Activated T-cell treated with anti-CD3 and anti-CD28 coated beads, Interleukin-2, amount 50 U/mL, for 24 hours (primary cell): ENCODE measurements at places on chromosomes 6 and 20.

DNA sequence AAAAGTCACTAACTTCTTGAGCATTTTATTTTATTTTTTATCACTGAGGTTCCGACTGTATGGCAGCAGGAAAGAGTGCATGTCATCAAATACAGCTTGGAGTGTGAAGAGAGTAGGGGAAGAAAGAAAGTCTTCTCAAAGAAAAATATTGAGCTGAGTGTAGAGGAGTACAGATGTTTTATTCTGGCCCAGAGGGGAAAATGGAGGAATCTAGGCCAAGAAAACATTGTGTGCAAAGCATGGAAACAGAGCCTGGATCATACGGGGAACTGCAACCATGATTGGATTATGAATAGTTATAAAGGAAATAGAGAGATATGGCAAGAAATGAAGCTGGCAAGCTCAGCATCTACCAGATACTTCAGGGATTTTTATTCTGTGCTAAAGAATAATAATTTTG is 104.2 kb upstream of the SCGN start:
- no peak for DNase-seq

- no peak for DNase-seq
Measured at GRCh38 chr20:20786428-20786827, 74.0 kb upstream of the RALGAPA2 start.

DNA sequence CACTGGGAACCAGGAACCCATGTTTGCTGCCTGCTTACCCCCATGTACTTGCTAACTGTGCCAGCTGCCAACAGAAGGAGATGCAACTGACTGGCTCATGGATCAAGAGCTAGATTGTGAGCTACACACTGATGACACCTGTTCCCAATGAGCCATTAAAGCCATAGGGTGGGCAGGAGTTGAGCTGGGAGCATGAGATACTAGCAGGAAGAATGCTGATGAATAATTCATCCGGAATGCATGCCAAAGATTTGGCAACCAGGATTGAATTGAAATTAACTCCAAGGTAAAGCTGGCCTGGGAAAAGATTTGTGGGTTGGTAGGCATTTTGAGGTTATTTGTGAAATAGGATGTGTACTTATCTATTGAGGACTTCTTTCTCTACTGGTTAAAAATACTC is 631.1 kb downstream of the KIF16B start:
- no peak for DNase-seq

DNA sequence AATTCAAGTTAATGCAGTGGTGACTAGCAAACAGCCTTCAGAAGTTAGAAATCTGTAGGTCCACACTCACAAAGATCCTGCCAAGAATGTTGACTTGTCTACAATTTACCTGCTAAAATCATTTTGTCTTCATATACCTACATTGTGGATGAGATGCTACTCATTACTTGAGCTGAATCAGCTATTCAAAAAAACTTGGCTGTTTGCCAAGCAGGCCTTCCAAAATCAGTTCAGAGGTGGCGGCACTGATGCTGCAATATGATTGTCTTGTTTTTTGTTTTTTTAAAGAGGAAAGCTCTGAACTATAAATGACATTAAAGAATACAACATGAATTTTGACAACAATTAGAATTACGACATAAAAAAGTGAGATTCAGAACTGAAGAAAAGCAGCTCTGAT is 354.7 kb upstream of the KHDRBS2 start:
- DNase-seq: no peak

GRCh38 chr6:144305567-144305966 is 20.4 kb downstream of the UTRN start:
- DNase-seq: no peak

DNA sequence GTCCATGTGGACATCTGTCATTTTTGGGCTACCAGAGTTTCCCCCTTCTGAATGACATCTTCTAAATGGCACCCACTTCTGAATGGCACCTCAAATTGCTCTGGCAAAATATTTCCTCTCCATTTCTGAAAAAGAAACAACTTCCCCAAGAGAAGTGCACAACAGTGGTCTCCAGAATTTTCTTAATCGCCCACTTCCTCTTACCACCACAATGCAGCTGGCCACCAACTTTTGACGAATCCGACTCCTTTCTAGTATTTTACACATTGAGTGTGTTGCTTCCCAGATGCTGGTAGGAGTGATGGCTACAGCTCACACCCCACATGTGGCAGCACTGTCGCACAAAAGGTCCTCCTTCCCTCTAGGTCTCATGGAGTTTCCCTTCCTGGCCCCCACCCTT is 216.1 kb downstream of the FOXA2 start:
- no peak for DNase-seq

DNA sequence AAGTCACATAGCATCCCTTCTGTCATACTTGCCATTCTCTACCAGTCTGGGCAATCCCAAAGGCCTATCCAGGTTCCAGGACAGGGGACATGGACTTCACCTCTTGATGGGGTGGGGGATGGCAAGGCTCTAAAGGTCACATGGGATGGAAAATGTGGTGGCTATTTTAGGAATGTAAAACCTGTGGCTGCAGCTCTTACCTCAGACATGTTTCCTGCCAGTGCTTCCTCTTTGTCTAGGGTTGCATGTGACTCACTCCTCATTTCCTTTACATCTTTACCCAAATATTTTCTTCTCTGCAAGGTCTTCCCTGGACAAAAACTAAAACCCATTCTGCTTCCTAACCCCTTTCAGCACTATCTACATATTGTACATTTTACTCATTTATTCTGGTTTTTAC is 135.7 kb downstream of the BTBD3 start:
- no peak for DNase-seq

- no peak for DNase-seq
Measured at GRCh38 chr20:38829296-38829875, 23.9 kb downstream of the PPP1R16B start.

GRCh38 chr6:126831461-126831860 is 287.0 kb upstream of the RSPO3 start:
- DNase-seq: no peak

GRCh38 chr20:49646126-49646525 is 67.6 kb downstream of the B4GALT5 start:
- no peak for DNase-seq

DNA sequence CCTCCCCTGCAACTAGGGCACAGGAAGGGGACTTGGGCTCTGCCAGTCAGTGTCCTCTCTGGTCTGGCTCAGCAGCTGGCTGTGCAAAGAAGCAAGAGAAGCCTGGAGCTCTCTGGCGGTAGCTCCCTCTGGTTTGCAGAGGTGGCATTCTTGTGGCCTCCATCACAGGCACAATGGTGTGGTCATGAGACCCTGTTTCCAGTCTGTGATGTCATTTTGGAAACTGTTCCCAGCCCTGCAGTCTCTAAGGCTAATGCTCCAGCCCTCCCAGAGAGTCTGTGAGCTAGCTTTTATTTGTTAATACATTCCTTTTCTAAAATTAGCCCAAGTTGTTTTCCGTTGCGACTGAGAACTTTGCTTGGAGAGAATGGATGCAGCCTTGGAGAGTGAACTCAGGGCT is 69.5 kb upstream of the FOXQ1 start:
- DNase-seq: no peak

DNA sequence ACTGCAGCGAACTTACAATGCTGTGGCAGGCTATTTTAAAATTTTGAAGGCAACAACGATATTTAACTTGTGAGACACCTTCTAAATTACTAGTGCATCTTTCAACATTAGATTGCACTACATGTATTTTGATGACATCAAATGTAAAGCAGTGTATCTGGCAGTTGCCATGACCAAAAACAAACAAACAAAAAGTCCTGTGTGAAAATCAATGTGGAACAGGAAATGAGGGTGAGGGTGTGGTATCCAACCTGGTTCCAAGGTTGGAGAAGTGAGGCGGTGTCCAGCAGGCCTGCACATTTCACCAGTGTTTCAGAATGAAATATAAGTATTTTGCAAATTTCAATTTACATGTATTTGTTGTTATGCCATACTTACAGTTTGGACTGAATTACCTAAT is 112.0 kb downstream of the LAMP5 start:
- no peak for DNase-seq

DNA sequence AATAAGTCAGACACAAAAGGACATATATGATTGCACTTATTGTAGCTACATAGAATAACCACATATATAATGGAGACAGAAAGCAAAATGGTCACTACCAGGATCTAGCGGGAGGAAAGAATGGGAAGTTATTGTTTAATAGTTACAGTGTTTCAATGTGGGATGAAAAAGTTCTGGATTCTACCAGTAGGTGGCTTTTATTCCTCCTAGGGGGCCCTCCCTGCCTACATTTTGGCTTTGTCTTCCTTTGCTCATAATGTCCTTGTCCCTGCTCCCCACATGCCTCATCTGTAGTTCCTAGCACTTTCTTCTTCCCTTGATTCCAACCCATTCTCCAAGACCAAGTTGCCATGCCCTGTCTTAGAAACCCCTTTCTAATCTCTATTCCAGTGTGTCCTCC is 16.3 kb downstream of the ZNF133 start:
- DNase-seq: no peak
